ENCODE measurements at places on chromosomes 6 and 20.

DNA sequence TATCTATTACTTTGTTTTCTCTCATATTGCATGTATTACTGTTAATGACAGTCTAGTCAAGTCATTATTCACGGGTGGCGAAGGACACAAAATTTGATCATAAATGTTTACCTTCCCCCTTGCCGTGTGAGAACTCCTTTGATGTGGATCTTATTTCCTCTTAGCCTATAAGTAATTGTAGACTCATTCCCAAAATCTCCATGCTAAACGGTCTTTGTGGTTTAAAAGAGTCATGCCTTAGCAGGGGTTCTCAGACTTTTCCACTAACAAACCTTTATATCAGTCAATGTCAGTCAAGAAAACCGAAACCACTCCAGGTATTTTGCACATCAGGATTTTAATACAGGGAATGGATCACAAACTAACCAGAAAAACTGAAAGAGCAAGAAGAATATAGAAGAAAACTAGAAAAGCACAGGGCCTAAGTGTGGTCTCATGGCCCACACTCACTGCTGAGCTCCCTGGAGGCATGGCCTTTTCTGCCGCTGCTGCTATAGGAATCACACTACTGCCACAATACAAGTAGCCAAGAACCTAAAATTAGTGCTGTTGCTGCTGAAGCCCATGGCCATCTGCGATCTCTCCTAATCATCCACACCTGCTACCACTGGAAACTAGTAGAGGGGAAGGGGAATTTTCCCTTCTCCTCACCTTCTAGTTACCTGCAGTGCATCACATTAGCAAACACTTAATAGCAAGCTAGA lies 186.0 kb upstream of the POU3F2 start:
- DNase-seq: no peak

- DNase-seq: no peak
These were observed 477.1 kb downstream of the BTBD3 start for GRCh38 chr20:12394786-12395185.

GRCh38 chr20:63794614-63795013 lies 36.5 kb downstream of the ZBTB46 start:
- DNase-seq: no peak

DNA sequence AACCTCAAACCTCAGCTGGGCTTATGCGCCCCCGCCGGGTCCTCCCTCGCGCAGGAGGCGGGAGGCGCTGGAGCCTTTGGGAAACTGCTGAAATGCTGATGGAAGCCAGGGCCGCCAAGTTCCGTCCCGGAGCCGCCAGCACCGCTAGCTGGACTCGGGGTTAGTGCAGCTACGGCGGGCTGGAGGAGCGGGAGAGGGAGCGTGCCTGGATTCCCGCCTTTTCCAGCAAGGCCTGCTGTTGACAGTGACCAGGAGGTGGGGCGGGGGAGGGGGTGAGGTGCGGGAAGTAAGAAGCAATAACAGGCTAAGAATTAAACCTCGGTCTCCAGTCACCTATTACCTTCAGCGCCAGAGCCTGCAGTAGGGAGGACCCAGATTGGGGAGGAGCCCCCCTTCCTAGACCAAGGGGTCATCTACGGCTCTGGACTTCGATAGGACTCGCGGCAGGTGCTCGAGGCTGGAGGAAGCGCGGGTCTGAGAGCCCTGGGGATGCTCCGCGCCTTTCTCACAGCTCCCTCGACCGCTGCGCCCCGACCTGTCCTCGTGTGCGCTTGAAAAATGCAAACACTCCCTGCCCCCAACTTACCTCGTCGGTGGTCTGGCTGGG lies 20.5 kb downstream of the COL9A1 start:
- no peak for DNase-seq

GRCh38 chr6:130778946-130779657 lies 48.1 kb upstream of the SMLR1 start:
- DNase-seq: no peak

DNA sequence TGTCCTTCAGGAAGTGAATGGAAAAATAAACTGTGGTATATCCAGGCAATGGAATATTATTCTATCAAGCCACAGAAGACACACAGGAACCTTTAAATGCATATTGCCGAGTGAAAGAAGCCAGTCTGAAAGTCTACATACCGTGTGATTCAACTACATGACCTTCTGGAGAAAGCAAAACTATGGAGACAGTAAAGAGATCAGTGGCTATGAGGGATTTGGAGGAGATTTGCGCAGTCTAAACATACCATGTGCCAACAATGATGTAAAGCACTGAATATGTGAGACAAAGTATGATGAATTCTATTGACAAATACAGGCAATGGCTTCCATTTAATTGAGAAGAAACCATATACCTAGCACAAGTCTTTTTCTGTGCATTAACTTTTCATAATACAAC lies 518.3 kb upstream of the ZNF337 start:
- no peak for DNase-seq

GRCh38 chr6:36925809-36926208 lies 28.7 kb upstream of the PI16 start:
- DNase-seq: no peak

- DNase-seq: peak; percentile 9
These were observed 76.0 kb upstream of the SHLD1 start for GRCh38 chr20:5674176-5674660.

GRCh38 chr20:47295129-47295813 lies 61.2 kb downstream of the ZMYND8 start:
- no peak for DNase-seq

GRCh38 chr6:160031442-160031841 lies 62.6 kb downstream of the IGF2R start:
- no peak for DNase-seq

DNA sequence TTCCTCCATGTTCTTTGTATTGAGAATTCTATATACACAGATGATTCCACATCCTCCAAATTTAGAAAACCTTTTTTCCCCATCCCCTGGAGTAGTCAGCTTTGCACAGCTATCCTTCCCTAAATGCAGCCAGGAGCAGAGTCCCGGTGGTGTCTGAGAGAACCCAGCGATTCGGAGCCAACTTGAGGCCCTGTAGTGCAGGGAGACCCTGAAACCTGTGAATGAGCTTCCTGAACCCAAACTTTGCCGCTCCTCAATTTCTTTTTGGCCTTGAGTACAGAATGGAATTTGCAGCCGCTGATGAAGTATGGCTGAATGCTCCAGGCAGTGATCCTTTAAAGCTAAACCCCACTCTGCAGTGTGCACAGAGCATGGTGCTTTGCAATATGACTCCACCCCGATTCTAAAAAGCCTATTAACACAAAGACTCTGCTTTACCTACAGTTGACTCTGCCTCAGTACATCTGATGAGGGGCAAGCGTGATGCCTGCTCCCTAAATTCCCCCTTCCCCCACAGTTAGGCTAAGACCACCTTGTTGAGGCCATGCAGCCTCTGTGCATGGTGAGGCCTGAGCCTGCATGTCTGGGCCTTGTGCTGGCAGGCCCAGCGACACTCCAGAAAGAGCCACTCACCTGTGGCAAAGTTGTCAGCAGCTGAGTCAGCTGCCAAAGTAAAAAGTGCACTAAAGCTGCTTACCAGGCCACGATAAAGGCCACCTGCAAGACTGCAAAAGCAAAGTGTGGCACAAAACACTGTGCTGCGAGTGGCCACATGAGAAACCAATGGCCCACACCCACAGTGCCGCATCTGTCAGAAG lies 82.1 kb downstream of the PLEKHG1 start:
- DNase-seq: no peak

GRCh38 chr6:43823390-43823789 lies 53.4 kb downstream of the VEGFA start:
- DNase-seq: no peak

- no peak for DNase-seq
These were observed 134.0 kb upstream of the DTNBP1 start for GRCh38 chr6:15796844-15797243.

DNA sequence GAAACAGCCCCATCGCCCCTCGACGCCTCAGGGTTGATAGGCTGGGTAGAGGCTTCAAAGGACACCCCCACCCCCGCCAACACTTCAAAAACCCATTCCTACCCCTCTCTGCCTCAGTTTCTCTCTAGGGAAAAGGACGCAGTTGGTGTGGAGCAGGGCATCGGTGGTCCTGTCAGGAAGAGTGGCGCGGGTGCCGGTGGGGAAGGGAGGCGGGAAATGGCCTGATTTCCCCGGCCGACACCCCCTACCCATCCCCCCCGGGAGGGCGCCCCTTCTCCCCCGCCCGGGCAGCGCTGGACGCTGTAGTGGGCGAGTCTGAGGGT lies 367 bp downstream of the NRSN2 start:
- no peak for DNase-seq

GRCh38 chr6:144515761-144516160 lies 230.6 kb downstream of the UTRN start:
- DNase-seq: no peak

DNA sequence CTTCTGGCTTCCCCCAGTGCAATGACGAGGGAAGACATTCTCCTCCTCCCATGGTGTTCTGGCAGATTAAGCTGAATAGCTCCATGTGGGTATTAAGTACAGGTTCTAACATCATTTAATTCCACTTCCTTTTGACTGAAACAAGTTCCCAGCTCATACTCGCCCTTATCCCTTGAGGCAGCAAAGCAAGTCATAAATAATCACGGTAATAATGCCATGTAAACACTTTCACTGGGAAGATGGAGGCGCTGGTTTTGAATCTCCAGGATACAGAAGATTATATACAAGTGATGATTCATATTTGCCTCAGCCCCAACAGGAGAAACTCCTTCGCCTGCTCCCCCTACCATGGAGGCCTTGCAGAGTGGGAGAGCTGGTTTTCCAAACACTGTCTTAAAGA lies 141.3 kb downstream of the PXDC1 start:
- no peak for DNase-seq

GRCh38 chr6:170024940-170025339 lies 265.9 kb downstream of the DLL1 start:
- no peak for DNase-seq

GRCh38 chr6:12884983-12885382 lies 168.4 kb downstream of the PHACTR1 start:
- DNase-seq: no peak

DNA sequence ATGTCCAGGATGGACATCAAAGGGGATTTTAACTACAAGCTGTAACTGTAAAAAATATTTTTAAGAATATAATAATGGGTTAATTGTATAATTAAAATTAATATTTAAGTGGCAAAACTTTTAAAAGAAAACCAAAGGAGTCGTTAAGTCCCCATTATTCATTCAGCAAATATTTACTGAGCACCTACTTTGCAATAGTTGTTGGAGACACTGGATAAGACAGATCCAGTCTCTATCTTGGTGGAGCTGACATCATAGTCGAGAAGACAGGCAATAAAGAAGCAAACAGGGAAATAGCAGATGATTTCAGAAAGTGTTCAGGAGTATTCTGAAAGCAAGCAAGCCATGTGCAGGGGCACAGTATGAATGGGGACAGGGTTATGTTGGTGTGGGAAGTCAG lies 137.0 kb downstream of the CEBPB start:
- DNase-seq: no peak

GRCh38 chr6:33118525-33119123 lies 42.8 kb downstream of the HLA-DPB1 start:
- DNase-seq: peak; percentile 47

- no peak for DNase-seq
These were observed 200.6 kb downstream of the GMPR start for GRCh38 chr6:16438718-16439591.

GRCh38 chr20:59182401-59183044 lies 18.9 kb downstream of the ZNF831 start:
- no peak for DNase-seq

GRCh38 chr6:22056398-22056797 lies 240.4 kb downstream of the PRL start:
- DNase-seq: no peak

GRCh38 chr6:106964954-106965353 lies 9.6 kb downstream of the CD24 start:
- no peak for DNase-seq

DNA sequence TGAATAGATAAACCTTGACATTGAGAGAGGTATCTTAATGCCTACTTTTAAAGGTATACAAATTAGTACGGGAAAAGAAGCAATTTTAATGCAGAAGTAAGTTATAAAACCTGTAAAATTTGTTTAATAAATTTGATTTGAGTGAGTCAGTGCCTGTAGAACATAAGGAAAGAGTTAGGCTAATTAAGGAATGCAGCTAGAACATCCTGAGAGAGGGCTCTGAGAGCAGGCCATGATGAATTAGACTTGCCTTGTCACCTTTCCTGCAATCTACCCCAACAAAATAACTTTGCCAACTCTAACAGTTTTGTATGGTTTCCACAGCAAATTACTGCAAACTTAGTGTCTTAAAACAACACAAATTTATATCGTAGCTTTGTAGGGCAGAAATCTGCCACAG lies 700.8 kb downstream of the RFPL4B start:
- no peak for DNase-seq

GRCh38 chr6:10425975-10426780 lies 11.3 kb upstream of the TFAP2A start:
- DNase-seq: no peak

GRCh38 chr6:166296035-166296883 lies 11.9 kb downstream of the PRR18 start:
- DNase-seq: no peak

- no peak for DNase-seq
These were observed 225.2 kb downstream of the SAMD5 start for GRCh38 chr6:147733686-147734085.

DNA sequence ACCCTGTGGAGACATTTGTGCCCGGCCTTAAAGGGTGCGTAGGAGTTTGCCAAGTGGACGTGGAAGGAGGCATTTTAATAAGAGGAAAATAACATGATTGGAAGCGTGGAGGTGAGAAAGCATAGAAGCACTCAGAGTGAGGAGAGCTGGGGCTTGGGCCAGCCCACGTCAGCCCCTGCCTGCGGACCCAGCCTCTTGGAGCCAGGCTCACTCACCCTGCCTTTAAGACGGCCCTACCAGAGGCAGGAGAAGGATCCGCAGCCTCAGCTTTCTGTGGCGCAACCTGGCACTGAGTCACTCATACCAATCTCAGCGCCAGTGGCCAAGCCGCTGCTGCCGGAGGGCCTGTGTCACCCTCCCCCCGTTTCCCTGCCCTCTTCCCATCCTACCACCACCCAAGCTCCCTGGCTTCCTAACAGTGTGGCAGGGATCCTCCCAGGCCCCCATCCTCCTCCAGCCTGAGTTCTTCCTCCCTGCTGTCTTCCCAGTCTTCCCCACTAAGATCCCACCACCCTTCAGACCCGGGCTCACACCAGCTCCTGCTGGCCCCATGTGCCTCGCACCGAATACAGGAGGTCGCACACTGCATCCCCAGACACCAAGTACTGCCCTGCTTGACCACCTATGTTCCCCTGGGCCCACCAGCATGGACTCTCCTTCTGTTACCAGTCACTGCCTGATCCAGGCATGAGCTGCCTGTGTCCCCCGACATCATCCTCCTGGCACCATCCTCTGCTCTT lies 285.2 kb downstream of the UST start:
- DNase-seq: peak; percentile 50

DNA sequence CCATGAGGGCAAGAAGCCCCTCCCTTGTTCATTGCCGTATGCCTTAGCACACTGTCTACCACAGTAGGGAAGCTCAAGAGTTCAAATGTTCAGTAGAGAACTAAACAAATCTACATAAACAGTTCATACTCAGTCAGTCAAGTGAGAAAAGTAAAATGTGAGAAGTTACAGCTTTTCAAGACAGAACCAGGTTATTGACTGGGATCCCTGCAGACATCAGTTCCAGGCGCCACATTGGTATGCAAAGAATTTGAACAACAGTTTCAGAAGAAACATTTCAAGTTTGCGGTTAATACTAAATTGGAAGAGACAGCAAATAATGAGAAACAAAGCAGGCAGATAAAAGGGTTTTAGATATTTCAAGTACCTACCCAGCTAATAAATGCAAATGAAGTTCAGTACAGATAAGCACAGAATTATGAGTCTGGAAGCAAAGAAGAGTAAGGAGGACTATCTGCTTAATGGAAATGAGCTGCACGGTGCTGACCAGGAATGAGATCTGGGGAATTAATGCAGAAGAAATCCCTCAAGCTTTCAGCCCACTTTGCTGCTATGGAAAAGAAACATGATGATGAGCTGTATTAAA lies 246.2 kb downstream of the HACE1 start:
- no peak for DNase-seq
